H7 (cell line): ENCODE measurements at places on chromosomes 16 and 17.

GRCh38 chr17:78252111-78252634 lies 20.7 kb downstream of the TMEM235 start:
- DNase-seq = no peak

DNA sequence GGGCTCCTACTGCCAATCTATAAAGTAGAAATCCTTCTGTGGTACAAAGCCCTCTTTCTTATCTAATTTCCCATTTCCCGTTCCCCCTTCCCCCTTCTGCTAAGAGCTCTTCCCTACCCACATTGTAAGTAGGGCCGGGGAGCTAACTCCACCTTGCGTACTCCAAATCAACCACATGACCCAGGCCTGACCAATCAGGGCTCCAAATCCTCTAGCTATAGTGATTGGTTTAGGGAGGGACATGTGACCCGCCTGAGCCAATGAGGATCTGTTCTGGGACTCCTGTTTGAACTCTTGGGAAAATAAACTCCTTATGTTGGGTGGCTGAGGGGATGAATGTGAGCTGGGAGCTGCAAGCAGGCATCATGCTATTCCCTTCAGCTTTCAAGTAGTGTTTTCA lies 40.9 kb upstream of the MEOX1 start:
- DNase-seq = peak; percentile 89

DNA sequence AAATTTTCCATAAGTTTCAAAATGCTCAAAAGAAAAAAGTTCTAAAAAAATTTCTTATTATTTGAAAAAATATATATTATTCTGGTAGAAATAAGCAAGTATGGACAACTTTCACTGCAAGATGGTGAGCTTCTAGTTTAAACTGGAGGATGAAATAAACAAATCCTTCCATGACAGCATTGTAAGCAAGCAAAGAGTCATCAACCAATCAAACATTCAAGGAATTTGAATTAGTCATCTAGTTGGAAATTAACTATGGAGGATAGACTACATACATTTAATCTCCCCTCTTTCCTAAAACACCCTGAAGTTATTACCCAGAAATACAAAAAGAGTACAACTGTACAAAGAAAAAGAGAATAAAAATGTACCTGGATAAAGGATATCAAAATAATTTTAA lies 51.0 kb upstream of the IRX5 start:
- no peak for DNase-seq

DNA sequence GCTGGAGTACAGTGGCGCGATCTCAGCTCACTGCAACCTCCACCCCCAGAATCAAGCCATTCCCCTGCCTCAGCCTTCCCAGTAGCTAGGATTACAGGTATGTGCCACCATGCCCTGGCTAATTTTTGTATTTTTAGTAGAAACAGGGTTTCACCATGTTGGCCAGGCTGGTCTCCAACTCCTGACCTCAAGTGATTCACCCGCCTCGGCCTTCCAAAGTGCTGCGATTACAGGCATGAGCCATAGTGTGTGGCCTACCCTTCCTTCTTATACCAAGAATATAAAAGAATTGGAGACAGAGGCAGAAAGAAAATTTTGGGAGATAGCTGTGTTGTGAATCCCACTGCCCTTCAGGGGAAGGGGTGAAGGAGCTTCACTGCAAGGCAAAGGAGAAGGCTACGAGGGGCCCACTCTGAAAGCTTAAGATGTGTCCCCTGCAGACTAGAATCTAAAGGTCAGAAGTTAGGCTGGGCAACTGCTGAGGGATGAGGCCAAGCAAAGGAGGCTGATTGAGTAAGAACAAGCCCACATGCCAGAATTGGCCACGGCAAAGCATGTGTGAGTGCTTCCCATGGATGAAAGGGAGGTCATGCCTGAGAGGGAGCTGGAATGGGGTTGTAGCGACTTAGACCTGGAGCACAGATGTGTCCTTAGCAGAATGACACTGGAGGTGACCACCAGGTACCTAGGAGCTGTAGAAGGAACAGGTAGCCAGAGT lies 8.4 kb upstream of the CRYBA1 start:
- no peak for DNase-seq

GRCh38 chr17:8476741-8477140 lies 41.1 kb downstream of the NDEL1 start:
- DNase-seq = peak; percentile 26

GRCh38 chr16:19363740-19364139 lies 53.9 kb upstream of the TMC5 start:
- no peak for DNase-seq

DNA sequence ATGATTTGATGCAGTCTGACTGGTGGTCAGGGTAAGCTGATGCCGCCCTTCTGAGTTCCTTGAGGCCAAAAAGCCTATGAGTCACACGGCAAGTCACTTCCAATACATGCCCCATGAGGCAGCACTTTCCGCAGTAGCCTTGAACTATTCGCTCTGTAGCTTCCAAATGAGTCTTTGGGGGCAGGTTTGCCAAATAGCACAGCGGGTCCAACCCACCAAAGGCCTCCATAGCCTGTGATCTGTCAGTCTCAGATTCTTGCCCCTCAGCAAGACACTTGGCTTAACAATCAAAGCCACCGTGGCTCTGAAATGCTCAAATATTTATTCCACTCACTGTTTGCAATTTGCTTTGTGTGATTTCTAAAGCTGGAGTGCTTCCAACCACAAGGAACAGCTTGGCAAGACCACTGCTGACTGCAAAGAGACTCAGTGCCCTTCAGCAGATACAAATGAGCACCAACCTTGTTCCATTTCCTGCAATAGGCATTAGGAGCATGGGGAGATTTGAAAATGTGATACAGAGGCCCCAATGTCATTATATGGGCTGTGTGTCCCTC lies 45.4 kb downstream of the CLEC19A start:
- no peak for DNase-seq

DNA sequence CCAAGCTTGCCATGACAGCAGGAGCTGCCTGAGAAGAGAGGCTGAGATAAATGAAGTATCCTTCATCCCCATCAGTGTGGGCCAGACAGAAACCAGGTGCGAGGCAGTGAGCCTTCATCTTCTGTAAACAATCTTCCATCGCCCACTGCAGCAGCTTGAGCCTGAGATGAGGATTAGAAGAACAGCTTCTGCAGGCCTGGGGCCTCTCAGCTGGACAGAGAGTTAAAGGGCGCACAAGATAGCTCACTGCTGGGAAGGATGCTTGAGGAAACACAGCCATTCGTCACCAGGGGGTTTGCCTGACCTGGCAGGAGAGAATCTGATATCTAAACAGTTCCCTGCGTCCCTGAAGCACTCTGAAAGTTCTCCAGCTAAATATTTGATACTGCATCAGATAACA lies 27.1 kb downstream of the HOXB1 start:
- DNase-seq = no peak

DNA sequence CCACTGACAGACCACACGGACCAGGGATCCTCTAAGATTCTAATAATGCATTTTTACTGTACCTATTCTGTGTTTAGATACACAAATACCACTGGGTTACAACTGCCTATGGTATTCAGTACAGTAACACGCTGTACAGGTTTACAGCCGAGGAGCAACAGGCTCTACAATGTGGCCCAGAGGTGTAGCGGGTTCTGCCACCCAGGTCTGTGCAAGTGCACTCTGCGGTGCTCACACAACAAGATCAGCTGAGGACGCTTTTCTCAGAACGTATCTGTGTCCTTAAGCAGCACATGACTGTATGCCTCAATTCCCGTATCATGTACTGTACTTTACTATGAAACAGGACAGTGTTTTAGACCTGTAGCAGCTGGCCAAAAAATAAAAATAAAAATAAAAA lies 6.5 kb downstream of the ZCCHC14 start:
- no peak for DNase-seq

GRCh38 chr16:59634004-59634579 lies 900.0 kb upstream of the GOT2 start:
- no peak for DNase-seq

GRCh38 chr16:11752856-11753255 lies 10.2 kb upstream of the TXNDC11 start:
- no peak for DNase-seq

DNA sequence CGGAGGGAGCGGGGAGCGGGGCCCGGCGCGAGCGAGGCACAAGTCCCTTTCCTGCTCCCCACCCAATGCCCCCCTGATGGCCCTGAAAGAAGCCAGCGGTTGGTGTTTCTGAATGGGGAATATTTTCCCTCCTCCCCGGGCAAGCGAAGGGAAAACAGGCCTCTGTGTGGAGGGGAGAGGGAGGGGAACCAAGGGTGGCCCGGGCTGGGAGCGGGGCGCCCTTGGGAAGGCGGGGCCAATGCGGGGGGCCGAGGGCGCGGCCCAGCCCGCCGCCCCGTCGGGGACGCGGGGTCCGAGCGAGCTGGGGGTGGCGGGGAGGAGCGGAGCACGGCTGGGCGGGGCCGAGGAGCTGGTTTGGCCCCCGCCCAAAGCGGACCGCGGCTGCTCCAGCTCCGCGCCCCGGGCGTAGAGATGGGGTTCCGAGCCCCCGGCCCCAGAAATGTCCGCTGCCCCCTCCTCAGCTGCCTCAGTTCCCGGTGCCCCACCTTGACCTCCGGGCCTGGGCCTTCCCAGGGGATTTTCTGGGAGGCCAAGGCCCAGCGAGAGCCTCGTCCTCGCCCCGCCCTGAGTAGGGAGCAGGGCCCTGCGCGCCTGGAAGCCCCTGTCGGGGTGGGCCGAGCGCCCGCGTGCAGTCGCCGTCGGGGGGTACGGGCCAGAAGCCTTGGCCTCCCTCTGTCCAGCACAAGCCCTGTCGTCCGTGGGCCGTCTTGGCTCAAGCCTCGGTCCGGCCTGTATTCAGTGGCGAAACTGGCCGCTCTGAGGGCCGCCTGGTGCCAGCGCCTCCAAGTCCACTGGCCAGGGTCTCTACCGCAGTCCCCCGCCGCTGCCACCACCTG lies 3.9 kb upstream of the HEXIM1 start:
- DNase-seq = peak; percentile 89

- DNase-seq = no peak
Measured at GRCh38 chr17:69508814-69509213, 94.3 kb downstream of the MAP2K6 start.

DNA sequence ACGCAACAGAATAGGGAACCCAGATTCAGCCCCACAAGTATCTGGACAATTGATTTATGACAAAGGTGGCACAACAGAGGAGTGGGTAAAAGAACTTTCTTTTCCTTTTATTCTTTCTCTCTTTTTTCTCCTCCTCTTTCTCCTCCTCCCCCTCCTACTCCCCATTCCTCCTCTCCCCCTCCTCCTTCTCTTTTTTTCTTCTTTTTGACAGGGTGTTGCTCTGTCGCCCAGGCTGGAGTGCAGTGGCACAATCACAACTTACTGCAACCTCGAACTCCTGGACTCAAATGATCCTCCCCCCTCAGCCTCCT lies 16.1 kb downstream of the GNGT2 start:
- DNase-seq = no peak

DNA sequence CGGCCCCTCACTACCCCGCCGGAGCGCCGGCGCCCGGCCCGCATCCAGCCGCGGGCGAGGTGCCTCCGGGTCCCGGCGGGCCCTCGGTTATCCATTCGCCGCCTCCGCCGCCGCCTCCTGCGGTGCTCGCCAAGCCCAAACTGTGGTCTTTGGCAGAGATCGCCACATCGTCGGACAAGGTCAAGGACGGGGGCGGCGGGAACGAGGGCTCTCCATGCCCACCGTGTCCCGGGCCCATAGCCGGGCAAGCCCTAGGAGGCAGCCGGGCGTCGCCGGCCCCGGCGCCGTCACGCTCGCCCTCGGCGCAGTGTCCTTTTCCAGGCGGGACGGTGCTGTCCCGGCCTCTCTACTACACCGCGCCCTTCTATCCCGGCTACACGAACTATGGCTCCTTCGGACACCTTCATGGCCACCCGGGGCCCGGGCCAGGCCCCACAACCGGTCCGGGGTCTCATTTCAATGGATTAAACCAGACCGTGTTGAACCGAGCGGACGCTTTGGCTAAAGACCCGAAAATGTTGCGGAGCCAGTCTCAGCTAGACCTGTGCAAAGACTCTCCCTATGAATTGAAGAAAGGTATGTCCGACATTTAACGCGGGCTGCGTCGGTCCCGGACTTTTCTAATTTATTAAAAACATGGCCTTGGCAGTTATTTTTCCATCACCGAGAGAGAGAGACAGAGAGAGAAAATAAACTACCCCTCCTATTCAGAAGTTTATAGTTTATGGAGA lies 2.8 kb downstream of the IRX5 start:
- peak; percentile 74 for DNase-seq

GRCh38 chr16:15574614-15574948 lies 68.4 kb downstream of the MARF1 start:
- no peak for DNase-seq

DNA sequence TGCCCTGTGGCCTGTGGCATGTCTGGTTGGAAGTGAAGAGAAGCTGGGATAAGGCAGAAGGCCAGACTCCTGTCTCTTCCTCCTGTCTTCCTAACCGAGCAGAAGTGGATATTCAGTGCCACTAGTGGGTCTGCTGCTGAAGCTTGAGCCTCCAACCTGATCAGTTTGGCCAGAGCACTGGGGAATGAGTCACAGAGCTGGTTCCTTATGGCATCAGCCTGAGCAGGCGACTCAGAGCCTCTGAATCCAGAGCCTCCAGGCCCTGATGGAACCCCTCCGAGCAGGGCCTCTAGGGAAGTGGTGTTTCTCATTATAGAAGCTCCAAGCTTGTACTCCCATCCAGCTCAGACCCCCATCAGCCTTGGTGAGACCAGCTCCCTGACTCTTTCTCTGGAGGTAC lies 2.0 kb downstream of the WSCD1 start:
- no peak for DNase-seq

- DNase-seq = no peak
Measured at GRCh38 chr16:58366247-58367031, 25.8 kb upstream of the GINS3 start.

DNA sequence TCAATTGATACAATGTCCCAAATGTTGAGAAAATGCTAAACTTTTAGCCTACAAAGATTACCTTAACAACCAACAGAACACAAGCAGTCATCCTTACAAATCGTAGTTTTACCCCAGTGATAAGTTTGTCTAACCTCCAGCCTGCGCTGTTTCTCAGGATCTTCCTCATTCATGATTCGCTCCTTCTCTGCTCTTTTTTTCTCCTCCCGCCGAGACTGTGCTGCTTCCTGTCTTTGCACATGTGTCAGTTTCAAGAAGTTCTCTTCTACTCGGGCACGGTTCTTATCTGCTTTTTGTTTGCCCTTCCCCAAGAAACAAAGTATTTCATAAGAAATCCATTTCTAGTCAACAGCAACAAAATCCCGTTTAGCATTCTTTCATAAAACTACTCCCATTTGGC lies 10.2 kb upstream of the STRADA start:
- DNase-seq = no peak

DNA sequence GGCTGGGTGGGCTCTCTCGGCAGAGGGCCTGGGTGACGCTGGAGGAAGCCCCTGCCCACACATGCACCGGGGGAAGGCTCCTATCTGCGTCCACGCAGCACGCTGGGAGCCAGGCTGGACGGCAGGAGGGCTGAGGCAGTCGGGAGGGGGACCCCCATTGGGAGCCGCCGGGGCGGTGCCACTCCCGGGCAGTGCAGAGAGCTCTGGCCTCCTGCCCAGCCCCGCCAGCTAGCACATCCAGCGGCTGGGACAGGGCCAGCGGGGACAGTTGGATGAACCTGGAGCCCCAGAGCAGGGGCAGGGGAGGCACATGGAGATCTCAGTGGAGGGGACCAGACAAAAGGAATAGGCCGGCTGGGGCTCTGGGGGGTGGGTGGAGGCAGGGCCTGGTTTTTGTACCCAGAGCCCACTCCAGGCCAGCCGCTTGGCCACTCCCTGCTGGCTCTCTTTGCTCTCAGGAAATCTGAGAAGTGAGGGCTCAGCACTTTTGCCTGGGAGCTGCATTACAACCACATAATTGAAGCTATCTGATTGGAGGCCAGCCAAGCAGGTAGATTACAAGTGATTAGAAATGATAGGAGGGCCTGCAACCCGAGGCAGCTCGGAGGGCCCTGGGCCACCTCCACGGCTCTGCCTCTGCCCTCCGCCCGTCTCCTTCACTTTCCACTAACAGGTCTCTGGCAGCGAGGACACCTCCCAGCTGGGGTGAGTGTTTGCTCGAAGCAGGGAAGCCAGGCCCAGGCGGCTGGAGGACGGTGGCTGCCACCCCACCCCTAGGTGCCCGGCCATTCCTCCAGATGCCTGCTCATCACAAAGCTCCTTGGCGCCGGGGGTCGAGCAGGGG lies 40.1 kb downstream of the ENGASE start:
- peak; percentile 86 for DNase-seq
